ENCODE measurements at places on chromosomes 16 and 17.
A peak's percentile ranks its signal among the peaks of the same experiment; 100 is the strongest.

DNA sequence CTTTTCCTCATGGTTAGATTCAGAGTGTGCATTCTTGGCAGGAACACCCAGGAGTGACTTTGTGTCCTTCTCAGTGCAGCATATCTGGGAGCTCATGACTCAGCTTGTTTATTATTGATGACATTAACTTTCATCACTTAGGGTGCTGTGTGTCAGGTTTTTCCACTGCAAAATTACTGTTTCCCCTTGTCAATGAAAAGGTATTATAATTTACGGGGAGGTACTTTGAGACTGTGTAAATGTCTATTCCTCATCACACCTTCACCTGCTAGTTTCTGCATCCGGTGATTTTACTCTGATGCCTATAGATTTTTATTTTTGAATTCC, 50.5 kb downstream of the WWP2 start:
- DNase-seq: no peak

DNA sequence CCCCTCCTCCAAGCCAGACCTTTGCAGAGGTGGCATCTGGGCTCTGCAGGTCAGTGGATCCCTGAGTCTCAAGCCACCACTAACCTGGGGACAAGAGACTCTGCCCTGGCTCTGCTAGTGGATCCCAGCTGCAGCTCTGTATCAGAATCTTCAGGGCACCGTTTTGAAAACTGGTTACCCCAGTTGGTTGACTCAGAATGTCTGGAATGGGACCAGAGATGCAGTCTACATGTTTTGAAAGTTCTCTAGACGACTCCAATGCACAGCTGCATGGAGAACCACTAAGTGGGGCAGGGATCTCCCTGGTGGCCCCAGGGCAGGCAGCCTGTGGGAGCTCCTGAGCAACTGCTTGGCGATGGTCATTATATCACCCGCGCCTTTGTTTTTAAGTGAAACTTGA, 34.1 kb upstream of the ADORA2B start:
- no peak for DNase-seq

- no peak for DNase-seq
Measured at GRCh38 chr16:21946889-21947635, 6.1 kb upstream of the UQCRC2 start.

DNA sequence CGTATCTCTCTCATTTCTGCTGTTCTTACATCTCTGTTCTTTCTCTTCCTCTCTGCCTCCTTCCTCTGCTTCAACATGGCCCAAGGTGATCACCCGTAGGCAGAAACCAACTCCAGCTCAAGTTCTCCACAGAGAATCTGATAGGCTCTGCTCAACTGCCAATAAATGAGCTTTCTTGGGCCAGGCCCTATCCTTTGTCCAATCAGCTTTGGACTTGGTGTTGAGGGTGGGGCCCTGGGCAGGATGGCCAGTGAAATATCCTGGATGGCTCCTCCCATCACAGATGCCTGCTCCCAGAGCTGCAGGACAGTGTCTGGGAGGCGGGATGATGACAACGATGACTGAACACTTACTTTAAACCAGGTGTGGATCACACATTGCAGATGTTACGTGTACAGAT, 17.4 kb upstream of the BRD7 start:
- no peak for DNase-seq

- no peak for DNase-seq
Measured at GRCh38 chr17:66430846-66431795, 128.7 kb downstream of the PRKCA start.

DNA sequence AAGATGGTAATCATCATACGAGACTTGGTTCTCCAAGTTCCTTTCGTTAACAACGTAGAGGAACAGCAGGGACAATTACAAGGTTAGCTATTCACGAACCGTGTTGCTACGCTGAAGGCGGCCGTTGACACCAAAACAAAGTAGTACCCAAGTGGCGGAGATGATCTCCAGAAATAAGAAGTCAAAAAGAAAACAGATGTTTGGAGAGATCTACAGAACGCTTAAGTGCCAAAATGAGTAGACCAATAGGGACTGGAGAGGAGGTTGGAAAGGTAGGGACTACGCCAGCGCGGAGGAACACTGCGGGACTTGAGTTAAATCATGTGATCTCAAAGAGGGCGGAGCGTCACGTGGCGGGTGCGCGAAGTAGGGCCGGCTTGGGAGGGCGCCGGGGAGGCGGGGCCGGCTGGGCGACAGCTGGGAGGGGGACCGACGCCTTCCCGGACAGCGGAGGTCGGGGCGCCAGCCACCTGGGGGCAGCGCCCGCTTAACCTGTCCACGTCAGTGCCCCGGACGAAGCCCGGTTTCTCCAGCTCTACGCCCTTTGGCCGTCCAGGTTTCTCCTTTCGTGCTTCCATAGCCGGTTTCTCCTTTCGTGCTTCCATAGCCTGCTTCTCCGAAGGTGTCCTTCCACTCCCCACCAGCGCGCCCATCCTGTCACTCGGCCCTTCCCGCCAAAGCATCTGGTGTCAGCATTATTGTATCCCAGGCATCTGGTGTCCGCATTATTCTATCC, 636 bp upstream of the GABARAP start:
- peak; percentile 94 for DNase-seq

DNA sequence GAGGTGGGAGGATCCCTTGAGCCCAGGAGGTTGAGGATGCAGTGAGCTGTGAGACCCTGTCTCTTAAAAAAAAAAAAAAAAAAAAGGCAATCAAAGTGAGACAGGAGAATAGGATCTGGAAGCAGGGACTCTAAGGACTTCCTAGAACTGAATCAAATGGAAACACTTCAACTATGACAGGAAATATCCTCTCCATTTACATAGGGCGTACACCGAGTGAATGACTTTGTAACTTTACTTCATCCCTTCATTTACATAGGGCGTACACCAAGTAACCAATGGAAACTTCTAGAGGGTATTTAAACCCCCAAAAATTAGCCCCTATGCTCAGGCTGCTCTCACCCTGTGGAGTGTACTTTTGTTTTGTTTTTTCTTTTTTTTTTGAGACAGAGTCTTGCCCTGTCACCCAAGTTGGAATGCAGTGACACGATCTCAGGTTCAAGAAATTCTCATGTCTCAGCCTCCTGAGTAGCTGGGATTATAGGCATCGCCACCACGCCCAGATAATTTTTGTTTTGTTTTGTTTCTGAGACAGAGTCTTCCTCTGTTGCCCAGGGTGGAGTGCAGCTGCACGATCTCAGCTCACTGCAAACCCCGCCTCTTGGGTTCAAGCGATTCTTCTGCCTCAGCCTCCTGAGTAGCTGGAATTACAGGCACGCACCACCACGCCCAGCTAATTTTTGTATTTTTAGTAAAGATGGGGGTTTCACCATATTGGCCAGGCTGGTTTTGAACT, 9.6 kb upstream of the PRPSAP1 start:
- no peak for DNase-seq

GRCh38 chr17:59296190-59296589, 35.3 kb upstream of the YPEL2 start:
- no peak for DNase-seq

DNA sequence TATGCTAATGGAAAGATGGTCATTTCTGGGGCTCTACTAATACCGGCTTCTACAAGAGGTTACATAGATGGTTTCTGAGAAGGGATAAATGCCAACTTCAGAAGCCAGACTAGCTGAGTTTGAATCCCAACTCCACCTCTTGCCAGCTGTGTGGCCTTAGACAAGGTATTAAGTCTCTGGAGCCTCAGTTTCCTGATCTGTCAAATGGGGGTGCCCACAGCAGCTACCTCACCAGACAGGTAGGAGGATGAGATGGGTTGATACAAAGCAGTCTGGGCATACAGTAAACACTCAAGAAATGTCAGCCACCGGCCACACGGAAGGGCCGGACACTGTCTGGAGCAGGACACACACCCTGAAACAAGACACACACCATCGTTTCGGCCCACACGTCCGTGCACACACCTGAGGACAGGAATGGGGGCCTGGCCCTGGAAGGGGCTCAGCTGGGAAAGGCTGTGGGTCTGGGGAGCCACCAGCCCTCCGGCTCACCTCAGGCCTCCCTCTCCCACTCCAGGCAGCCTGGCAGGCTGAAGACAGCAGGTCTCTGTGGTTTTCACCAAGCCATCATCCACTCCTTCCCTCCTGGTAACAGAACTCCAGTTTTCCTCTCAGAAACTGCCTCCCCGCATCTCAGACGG, 5.5 kb downstream of the KNOP1 start:
- DNase-seq: no peak

- DNase-seq: peak; percentile 54
Measured at GRCh38 chr17:48547808-48548522, 3.1 kb upstream of the HOXB2 start.

DNA sequence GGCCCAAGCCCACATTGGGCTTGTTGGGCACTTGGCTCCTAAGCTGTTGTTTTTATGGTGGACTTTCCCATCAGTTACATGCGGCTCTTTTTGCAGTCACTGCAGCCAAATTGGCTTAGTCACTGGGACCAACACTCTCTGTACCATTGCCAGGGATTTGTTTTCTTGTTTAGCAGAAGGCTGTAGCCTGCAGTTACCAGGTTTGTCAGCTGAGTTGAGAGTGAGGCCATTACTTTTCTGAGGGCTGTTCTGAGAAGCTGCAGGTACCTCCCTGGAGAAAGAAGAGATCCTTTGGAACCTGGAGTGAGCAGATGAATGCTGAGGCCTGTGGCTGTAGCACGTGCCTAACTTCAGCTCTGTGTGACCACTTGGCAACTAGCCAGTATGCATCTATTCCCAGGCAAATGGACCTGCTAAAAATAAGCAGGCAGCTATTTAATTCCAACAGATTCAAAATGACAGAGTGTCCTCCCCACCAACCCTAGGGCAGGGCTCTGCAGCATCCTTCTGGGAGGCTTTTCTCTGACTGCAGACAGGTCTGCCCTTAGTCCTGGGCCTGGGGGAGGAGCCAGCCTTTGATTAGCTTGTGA, 12.9 kb downstream of the AKAP1 start:
- DNase-seq: no peak

DNA sequence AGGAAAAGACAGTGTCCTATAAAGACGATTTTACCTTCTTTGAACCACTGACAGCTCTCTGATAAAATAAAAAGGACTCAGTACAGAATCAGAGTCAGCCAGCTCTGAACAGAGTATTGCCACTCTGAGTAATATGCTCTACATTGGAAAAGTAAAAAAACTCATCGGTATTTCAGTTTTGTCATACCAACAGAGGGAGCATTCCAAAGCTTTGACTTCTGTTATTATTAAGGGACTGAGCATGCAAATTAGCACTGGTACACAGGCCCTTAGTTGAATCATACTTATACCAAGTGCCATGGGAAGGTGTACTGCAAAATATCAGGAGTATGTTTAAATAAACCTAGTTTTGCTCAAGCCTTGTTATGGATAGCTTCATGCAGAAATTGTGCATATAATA, 509.0 kb upstream of the KIF2B start:
- DNase-seq: no peak

DNA sequence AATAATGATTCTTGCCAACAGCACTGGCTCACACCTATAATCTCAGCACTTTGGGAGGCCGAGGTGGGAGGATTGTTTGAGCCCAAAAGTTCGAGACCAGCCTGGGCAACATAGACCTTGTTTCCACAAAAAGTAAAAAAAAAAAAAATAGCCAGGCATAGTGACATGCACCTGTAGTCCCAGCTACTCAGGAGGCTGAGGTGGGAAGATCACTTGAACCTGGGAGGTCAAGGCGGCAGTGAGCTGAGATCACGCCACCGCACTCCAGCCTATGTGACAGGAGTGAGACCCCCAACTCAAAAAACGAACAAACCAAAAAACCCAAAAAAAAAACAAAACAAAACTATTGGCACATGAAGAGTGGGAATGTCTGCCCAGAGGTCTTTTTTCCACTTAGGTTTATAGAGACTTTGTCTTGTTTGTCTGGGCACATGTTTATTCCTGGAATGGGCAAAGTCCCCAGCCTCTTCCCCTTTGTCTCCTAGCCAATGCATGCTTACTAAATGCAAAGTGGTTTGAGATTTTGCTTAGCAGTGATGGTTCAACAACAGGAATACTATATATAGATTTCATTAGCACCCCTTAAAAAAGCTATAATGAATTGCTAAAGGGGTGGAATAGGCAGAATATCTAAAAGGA, 25.9 kb downstream of the NMT1 start:
- DNase-seq: no peak

GRCh38 chr16:51150165-51150887, 744 bp downstream of the SALL1 start:
- no peak for DNase-seq

DNA sequence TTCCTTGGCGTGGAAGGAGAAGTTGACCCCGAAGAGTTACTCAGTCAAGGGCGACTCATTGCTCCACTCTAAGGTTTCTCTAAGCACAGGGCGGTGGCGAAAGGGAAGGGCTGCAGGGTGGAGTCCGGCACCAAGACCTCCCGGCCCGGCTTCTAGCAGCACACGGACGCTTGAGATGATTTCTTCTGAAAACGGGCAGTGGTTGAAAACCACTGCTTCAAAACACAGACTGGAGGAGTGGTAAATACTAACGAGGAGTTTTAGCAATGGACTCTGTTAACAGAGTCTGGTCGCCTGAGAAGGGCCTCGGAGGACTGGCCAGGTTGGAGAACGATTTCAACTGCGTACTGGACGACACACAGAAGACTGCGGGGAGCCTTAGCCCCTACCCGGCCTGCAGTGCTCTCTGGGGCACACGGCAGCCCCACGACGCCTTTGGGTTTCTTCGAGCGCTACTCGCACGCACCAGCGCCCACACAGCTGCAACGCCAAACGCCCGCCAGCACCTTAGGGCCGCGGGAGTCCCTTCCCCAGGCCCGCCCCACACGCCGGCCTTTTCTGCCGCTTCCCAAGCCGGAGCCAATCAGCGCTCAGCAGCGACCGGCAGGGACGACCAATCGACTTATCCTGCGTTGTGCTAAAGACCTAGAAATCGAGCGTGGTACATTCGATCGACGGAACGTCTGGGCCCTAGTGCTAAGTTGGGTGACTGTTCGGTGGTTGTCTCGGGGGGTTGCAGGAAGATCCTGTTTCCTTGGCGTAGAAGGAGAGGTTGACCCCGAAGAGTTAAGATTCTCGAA, 14.4 kb upstream of the CA4 start:
- peak; percentile 83 for DNase-seq

- no peak for DNase-seq
Measured at GRCh38 chr16:83004868-83005652, 378.3 kb downstream of the CDH13 start.

DNA sequence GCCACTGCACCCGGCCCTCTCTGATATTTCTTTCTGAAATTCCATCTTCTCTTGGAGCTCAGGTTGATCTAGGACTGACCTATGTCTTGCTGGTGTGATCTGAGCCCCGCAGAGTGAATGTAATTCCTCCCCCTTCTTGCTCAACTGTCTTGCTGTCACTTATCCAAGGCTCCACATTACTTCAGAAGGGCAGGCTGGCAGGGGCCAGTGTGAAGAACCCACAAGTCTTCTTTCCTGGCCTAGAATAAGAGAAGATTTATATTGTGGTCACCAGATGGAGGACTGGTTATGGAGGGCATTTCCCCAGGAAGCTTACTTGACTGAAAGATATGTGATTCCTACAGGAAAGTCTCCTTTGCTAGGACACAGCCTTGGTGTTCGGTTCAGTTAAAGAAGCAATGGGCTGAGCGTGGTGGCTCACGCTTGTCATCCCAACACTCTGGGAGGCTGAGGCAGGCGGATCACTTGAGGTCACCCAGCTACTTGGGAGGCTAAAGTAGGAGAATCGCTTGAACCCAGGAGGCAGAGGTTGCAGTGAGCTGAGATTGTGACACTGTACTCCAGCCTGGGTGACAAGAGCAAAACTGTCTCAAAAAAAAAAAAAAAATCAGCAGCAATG, 13.4 kb downstream of the ITGAL start:
- no peak for DNase-seq
